DMS53 (cell line): ENCODE measurements at places on chromosomes 11 and 22.

DNA sequence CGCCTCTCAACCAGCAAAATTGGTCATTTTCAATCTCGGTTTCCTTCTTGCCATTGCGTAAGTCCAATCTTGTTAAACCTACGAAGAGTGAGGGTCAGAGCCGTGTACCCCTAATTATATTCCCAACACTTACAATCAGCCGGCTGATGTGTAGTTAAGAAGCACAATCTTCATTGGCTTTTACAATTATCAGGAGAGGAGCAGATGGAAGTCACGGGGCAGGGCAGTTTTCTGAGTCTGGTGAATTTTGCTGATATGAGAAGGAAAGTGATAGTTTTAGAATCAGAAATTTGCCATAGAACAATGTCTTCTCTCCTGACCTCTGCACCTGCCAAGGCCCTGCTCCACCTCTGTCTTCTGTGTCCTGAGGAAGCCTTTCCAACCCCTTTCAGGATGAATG is 35.0 kb upstream of the ATXN10 start:
- no peak for DNase-seq

DNA sequence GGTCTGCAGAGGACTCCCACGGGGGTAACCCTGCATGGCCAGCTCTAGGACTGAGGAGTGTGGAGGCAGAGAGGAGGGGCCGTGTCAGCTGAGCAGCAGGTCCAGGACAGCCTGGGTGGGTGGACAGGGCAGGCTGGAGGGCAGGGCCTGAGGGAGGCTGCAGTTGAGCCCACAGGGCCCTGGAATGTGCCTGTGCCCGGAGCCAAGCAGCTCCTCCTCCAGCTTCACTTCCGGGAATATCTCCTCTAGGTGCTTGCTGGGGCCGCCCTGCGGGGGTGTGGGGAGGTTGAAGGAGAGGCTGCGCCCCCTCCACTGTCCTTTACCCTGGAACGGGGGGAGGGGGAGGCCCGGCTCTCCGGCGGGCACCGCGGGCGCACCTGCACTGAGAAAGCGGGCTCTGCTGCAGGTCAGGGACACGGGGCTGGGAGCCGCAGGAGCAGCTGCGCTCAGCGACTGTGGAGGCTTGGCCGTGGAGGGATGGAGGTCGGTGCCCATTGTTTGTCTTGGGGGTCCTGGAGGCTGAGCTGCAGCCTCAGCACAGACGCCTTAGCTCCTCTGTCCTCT is 1293.2 kb downstream of the BRD1 start:
- DNase-seq = no peak

DNA sequence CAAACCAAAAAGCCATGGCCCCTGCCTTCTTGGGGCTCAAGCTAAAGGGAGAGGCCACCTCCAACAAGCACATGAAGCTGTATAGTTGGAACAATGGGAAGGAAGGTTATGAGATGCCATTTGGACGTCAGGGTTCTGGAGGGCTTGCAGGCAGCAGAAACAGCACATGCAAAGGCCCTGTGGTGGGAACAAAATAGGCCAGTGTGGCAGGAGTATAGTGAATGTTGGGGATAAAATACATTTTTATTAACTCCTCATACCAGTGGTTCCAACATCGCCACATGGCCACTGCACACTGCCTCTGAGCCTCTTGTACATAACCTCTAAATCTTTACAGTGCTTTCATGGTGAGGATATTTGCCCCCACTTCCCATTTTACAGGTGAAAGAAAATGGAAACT is 32.2 kb upstream of the MN1 start:
- no peak for DNase-seq

GRCh38 chr11:66136752-66137123 is 66.7 kb downstream of the PACS1 start:
- no peak for DNase-seq

DNA sequence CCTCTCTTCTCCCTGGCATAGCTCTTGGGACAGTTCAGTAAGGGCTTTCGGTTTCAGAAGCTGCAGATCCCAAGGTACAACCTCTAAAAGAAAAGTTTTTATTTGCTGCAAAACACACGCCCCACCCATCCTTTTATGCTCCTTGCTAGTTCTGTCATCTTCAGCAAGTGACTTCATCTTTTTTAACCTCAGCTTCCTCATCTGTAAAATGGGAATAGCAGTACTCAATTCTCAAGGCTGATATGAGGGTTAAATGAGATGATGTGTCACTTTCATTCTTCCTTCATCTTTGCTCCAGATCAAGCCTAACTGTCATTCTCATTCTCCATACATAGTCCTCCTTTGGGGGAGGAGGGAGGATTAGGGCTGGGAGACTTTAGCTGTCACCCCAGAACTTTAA is 90.0 kb upstream of the ALX4 start:
- DNase-seq = no peak

DNA sequence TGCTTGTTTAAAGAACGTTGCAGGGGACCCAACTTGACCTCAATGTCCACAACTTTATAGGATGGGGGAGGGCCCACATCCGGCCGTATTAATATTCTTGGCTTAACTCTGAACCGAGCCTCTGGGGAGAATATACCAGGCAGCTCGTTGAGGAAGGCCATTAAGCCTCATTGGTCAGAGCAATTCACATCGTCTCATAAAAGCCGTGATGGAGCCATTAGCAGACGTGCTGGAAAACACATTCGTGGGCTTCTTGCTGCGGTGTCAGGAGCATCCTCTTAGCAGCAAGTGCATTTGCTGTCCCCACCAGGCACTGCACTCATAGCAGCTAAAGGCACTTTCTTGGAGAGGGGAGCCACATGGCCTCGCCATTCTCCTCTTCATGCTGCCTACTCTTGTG is 14.9 kb downstream of the DSCAML1 start:
- no peak for DNase-seq

DNA sequence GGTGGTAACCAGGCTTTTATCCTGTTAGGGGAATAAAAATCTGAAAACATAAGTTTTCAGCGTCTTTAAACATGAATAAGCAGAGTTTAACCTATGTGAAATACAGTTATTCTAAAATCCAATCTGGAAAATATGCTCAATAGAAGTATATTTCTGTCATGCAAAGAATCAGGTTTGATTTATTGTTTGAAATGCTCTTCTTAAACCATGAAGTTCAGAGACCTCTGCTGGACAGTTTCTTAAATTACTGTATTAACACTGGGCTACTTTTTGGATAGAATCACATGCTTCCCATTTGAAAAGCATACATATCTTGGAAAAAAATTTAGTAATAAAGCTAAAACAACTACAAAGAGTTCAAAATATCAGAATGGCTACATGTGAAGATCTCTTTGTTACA is 25.4 kb downstream of the APIP start:
- peak; percentile 77 for DNase-seq

DNA sequence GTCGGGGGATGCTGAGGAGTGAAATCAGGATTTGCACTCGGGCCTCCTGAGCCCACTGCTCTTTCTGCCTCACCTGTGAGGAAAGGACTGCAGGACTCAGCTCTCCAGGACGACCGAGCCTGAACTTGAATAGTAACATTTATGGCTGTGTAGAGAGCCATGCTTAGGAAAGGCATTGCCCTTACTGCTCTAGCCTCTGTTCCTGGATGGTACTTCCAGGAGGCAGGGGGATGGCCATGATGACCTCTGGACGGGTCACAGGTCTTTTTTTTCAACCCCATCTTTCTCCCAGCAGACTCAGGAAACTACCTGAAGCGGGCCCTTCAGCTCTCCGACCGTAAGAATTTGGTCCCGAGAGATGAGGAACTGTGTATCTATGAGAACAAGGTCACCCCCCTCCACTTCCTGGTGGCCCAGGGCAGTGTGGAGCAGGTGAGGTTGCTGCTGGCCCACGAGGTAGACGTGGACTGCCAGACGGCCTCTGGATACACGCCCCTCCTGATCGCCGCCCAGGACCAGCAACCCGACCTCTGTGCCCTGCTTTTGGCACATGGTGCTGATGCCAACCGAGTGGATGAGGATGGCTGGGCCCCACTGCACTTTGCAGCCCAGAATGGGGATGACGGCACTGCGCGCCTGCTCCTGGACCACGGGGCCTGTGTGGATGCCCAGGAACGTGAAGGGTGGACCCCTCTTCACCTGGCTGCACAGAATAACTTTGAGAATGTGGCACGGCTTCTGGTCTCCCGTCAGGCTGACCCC is 11.3 kb downstream of the ANKK1 start:
- no peak for DNase-seq

- DNase-seq = peak; percentile 79
These were observed 188.4 kb downstream of the ADAMTS15 start for GRCh38 chr11:130636722-130637464.

GRCh38 chr22:27460591-27461347 is 340.8 kb downstream of the MN1 start:
- DNase-seq = no peak

DNA sequence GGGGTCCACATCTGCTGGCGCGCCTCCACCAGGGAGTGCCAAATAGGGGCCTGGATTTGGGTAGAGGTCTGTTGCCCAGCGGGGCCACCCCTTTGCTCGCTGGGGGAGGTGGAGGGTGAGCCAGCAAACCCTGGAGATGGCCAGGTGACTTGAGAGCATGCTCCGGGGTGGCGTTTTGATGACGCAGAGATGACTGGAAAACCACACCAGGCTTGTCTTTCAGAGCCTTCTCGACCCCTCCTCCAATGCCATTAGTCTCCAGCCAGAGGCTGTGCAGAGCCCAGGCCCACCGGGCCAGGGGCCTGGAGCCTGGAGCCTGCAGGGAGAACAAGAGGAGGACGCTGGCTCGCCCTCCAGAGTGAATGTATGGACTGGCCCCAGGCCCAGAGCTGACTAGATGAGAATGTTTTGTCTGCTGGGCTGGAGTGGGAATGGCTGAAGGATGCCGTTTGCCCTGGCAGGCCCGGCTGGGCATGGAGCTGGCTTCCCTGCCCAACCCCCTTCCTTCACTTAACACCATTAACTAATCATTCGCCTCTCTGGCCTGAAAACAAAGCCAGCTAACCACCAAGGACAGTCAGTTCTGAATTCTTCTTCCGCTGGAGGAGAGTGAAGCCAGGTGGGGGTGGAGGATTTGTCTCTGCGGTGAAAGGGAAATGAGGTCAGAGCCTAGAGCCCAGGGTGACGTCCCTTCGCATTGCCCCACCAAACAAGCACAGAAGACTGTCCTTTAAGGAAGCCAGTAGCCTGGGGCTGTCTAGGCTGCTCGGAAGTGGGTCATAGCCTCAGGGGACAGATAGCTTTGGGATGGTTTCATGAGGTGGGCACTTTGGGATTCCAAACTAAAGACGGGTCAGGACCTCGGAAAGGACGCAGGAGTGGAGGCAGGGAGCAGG is 1.6 kb upstream of the MCAM start:
- peak; percentile 48 for DNase-seq

GRCh38 chr11:60345489-60345888 is 18.4 kb downstream of the MS4A6E start:
- peak; percentile 57 for DNase-seq

- DNase-seq = peak; percentile 70
These were observed 2.2 kb downstream of the FXYD2 start for GRCh38 chr11:117822074-117823033.

DNA sequence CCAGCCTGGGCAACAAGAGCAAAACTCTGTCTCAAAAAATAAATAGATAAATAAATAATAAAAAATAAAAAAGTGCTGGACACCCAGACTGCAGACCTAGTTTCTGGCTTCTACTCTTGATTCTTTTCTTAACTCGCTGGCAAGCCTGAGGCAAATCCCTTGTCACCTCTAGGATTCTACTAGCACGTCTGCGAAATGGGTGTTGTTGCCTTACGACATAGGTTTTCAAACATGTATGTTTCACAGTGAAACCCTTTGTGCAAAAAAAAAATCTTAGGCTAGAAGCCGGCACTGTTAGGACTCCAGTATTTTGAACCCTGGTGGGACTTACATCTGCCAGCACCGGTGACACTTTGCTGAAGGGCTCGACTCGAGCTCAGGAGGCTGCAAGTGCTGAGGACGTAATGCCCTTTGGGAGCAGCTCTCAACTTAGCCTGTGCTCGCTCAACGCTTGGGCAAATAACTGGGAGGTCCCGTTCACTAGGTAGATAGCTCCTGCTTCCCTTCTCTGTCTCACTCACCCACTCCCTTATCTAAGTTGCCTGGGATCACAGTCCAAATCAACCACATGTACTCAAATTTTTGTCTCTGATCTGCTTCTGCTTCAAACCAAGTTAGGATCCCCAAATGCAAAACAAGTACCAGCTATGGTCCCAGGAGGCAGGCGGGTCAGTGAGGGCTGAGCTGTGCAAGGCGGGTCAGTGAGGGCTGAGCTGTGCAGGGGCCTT is 34.7 kb upstream of the MYH9 start:
- DNase-seq = no peak

- DNase-seq = no peak
These were observed 406.0 kb downstream of the TMEM135 start for GRCh38 chr11:87443707-87444106.

DNA sequence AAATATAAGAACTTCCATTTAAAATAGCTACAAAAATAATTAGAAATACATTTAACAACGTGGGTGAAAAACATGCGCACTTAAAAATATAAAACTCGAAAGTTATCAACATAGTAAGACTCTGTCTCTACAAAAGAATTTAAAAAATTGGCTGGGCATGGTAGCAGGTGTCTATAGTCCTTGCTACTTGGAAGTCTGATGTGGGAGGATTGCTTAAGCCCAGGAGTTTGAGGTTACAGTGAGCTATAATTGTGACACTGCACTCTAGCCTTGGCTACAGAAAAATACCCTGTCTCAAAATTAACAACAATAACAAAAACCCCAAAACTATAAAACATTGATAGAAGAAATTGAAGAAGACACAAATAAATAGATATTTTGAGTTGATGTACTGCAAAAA is 13.8 kb upstream of the CASP12 start:
- no peak for DNase-seq

DNA sequence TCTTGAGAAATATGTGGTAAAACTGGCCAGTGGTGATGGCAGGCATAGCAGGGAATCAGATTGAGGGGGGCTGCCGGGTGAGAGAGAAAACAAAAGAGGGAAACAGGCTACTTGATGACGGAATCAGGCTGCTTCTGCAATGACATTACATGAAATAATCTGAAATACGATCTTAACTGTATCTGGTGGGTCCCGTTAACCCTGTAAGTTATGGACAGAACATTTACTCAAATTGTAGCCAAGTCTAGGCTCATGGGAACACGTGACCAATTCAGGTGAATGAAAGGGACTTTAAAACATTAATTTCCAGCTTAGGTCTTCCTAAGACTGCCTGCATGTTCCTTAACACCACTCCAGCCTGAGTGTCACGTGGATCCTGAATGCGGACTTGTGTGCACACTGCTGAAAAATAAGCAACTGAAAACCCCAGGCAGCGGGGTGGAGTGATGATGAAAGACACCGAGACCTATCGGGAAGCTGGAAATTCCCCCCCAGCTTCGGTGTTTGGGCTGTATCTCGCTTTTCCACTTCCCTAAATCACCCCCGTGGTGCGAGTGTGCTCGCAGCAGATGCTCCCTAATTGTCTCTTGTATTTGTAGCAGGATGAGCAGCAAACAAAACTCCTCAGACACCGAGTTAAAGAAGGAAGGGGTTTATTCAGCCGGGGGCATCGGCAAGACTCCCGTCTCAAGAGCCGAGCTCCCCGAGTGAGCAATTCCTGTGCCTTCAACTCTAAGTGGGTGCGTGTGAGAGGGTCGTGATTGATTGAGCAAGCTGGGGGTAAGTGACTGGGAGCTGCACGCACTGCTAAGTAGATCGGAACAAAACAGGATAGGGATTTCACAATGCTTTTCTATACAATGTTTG is 145.0 kb upstream of the GRK3 start:
- DNase-seq = peak; percentile 30
